ENCODE measurements at places on chromosomes 16 and 17. TPM values are rescaled to one million over a fixed set of nuclear protein-coding genes. Genes with fewer than 3 reads are reported as not detected.

P2RX5 gene
- 1.7 TPM for total RNA-seq

KRTAP9-3 gene
- not detected for total RNA-seq

KRT24 gene
- total RNA-seq = 1.5 TPM

GRCh38 chr17:39678340-39679116 is 9.3 kb downstream of the PGAP3 start:
- no peak for DNase-seq

Data from vagina (tissue), 2 donors.